ENCODE measurements at places on chromosomes 4 and X.

DNA sequence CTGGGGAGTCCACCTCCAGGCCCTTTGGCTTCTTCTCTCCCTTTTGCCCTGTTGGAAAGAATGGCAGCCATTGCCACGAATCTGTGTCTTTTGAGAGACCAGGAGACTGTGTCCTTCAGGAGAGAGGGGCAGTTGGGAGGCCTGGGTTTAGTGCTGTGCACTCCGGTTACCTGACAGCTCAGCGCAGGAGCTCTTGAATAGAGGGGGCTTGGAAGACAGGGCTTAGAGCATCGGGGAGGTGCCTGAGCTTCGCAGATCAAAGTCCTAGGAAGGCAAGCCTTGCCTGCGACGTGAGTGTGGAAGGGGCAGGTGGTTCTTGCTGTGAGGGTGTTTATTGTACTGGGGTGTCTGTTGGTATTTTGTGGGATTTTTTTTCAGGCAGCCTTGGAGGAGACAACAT, 41.9 kb upstream of the TADA2B start:
- DNase-seq, result no peak

- DNase-seq, result no peak
Observed at GRCh38 chr4:129254126-129254525, 158.2 kb downstream of the C4orf33 start.

- DNase-seq, result no peak
Observed at GRCh38 chr4:96092151-96092705, 252.3 kb downstream of the PDHA2 start.

GRCh38 chr4:123588631-123589241, 192.1 kb downstream of the SPRY1 start:
- no peak for DNase-seq

GRCh38 chr4:158948071-158948470, 154.8 kb upstream of the RAPGEF2 start:
- no peak for DNase-seq

- no peak for DNase-seq
Observed at GRCh38 chr4:6228158-6229067, 28.1 kb upstream of the JAKMIP1 start.

GRCh38 chr4:150769845-150770244, 187.9 kb downstream of the MAB21L2 start:
- no peak for DNase-seq

DNA sequence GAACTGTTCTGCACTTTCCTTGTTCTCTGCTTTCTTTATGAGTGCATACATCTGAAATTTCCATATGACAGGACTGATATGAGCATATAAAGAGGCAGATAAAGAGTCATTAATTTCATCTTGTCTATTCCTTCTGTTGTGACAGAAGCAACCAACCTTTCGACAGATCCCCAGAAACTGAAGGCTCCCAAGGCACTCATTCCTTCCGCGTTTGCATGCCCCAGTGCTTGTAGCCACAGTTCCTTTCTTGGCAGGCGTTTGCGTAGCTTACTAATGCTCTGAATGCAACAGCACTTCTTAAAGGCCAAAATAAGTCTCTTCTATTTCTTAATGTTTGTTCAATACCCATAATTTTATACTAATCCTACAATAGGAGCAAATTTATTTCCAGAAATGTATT, 94.0 kb upstream of the TBL1X start:
- DNase-seq, result no peak

DNA sequence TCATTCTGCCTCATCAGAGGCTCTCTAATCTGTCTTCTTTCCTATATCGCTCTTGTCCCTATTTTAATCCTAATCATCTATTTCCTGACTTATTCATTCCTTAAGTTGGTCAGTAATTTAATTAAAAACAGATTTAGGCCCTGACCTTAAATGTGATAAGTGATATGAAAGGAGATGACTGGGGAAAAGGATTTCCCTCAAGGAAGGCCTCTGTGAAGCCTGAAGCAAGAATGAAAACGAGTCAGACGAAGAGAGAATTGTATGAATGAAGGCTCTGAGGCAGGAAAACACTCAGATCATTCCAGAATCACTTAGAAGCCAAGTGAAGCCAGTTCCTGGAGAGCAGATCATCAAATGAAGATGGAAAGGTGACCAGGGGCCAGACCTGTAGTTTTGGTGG, 22.1 kb downstream of the PKD2 start:
- DNase-seq, result no peak

DNA sequence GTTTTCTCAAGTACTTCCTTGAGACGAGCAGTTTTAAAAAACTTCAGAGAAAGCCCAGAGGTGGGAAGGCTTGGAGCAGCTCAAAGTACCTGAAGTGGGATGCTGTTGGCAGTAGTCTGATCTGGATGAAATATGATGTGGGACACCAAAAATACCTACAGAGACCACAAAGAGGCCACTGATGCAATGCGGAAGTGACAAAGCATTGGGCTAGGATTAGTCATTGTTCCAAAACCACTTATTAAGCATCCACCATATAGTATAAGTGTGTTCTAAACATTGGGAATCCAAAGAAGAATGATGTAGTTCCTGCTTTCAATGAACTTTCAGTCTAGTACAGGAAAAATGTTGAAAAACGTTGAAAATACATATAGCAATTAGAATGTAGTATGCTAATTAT, 386.1 kb upstream of the CNKSR2 start:
- DNase-seq, result no peak

DNA sequence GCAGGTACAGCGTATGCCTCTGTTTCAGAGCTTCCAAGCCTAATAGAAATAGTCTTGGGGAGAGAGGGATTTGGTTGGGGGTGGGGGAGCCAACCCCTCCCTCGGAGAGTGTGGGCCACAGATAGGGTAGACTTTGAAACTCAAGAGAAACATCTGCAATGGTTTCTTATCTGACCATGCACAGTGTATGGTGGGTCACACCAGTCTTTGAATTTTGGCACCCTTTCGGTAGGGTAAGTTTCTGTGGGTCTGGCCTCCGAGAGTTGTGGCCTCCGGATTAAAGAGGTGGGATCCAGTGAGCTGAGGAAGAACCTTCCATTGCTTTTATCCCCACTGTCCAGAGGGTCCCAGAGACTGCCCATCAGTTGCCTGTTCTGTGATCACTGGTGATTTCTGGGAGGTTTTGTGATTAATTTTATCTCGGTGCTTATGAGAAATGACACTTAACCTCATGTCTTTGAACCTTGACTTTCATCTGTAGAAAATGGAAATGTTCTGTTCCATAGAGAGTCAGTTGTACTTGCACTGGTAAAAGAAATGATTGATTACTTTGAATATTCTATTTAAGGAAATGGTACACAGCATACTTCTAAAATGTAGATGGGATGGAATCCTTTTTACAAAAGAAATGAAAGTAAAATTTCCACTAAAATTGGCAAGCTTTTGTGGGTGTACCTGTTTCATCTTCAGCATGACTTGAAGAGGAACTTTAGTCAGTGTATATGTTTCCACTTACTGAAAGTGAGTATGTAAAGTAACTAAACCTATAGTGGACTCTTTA, 62.7 kb downstream of the TMEM131L start:
- peak; percentile 30 for DNase-seq

DNA sequence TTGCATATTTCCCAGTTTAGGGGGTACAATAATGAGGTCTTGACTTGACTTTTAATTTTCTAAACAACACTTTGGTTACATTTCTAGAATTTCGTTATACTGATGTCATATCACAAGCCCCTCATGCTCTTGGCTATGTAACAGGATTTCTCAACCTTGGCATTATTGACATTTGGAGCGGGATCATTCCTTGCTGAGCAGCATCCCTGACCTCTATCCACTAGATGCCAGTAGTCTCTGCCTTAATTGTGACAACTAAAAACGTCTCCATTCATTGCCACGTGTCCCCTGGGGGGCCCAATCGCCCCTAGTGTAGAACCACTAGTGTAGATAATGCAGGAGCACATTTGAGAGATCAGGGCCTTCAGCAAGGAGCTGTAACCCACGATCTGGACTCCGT, 234.2 kb upstream of the MID1 start:
- DNase-seq, result no peak

DNA sequence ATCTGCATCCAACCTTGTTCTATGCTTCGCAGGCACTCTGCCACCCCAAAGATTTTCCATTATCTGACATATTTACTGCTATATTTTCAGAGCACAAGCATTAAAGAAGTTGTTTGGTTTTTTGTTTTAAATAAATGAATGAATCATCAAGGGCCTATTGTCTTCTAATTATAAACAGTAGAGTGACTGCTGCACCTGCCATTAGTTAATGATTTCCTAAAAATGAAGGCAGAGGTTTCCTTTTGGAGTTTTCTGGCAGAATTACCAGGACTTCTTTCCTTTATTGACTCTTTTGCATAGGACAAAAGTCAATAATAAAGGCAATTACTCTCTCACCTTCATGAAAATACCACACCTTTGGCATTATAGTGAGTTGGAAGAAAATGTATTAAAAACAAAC, 238.1 kb downstream of the INPP4B start:
- DNase-seq, result no peak

GRCh38 chr4:2828758-2829181, 14.9 kb upstream of the ADD1 start:
- DNase-seq, result no peak

GRCh38 chrX:65600106-65600505, 65.5 kb upstream of the LAS1L start:
- no peak for DNase-seq

- DNase-seq, result no peak
Observed at GRCh38 chr4:172392741-172393140, 579.5 kb downstream of the GALNTL6 start.

- DNase-seq, result no peak
Observed at GRCh38 chrX:140177821-140178220, 212.5 kb upstream of the CXorf66 start.

- no peak for DNase-seq
Observed at GRCh38 chrX:148047200-148047599, 66.1 kb downstream of the FMR1NB start.

DNA sequence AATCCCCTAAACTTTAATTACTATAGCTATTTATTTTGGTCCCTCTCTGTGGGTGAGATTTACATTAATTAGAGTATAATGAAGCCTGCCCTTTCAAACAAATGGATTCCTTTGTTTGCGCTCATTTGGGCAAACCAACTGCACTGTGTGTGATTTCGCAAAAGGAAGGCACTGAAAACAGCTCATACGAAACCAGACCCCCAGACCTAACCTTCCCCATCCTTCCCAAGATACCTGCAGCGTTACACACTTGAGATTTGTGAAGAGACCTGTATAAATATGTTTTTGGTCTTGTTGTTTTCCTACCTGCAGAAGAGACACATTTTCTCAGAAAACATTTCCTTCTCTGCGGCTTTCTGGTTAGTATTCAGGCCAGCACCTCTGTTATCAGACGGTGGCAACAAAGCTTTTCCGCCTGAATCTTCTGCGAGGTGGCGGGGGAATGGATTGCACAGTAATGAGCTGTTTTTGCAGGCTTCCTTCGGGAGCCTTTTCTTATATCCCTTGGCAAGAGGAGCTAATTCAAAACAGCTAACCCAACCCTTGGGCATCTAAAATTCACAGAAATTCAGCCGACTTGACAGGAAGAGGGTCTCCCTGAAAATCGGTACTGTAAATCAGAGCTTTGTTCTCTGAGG, 47.6 kb downstream of the CBLL2 start:
- no peak for DNase-seq

DNA sequence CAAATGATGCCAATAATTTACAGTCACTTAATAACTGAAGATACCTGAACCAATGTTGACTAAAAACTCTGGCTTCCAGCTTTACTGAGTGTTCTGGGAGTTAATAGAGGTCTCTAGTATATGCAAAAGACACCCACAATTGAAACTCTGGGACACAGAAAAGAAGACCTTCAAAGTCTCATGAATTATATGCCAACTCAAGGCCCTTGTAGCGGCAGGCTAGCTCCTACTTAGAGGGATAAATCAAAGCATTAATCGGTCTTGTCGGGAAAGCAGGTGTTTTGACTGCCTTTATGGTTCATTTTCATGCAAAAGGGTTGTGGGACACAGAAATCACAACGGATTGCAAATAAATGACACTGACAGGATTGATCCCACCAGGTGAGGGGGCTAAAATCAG, 55.9 kb downstream of the PCDH18 start:
- no peak for DNase-seq

DNA sequence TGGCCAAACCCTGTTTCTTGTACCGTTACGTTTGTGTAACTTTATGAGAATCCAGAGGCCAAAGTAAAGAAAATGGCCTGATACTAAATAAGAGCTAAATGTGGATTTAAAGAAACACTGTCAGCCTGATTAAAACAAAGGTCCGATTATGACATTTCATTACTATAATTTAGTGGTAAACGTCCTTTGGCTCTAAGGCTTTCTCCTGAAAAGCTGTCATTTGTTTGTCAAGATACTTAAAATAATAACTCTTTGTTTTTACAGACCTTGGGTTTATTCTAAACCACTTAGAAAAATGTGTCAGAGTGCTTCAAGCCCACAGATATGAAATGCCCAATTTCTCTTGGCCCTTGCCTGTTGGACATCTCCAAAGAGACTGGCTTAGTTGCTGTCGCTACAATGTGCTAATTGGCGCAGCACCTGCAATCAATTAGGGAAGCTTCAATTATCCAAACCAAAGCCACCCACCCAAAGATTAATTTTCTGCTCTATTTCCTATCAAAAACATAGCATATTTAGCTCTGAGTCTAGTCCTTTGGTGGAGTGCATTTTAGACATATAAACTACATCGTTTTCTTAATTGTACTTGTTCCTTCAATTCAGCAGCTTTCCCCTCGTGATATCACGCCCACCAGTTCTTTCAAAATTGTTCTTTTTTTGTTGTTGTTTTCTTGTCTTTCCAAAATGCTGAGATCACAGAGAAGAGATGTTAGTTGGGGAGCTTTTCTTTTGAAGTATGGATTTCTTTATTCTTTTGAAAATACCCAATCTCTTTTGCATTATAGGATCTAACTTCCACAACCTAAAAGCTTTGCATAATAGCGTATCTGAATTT, 13.6 kb downstream of the SMIM20 start:
- no peak for DNase-seq

DNA sequence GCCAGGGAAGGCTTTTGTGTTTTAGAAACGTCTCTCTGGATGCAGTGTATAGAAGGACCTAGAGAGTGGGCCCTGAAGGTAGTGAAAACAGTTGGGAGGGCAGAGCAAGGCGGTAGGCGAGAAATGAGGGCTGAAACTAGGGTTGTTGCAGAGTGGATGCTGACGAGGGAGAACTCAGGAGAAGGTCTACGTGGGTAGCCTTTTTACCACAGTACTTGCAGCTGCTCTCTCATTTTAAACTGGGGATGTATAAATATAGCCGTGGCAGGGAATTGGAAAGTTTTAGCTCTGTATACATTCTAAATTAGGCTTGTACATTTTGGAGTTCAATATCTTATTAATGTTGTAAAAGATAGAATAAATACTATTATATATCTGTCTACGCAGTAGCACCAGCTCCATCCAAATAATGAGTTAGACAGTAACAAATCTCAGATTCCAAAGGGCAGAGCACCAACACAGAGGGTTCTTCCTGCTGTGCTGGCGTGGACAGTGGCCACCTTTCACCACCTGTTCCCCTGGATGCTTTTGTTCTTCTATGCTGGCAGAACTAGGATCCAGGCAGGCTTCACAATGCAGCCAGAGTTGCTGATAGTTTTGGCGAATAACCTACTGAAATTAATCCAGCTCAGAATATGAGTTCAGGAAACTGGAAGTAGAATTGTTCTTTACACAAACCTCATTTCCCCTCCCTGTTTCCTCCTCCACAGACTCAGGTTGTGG, 31.7 kb downstream of the CCNG2 start:
- no peak for DNase-seq
